ENCODE measurements at places on chromosomes 5 and 9.

- DNase-seq: no peak
Measured at GRCh38 chr5:140213370-140213983, 38.5 kb downstream of the CYSTM1 start.

- DNase-seq: no peak
Measured at GRCh38 chr9:93207326-93207814, 23.4 kb downstream of the WNK2 start.

DNA sequence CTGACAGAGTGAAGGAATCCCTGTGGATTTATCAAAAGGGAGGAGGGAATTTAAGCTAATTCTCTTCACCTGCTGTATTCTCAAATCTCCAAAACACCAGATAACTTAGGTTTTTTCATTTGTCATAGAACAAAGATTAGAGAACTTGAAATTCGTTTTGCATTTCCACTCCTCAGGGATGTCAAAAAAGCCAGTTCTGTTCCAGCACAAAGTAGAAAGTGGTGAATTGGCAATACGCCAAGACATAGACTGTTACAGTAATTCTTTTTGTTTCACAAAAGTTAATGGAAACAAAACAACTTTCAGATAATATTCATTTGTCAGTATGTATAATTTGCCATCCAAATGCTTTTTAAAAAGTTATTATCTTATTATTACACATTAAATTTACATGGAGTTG is 15.0 kb downstream of the S1PR3 start:
- DNase-seq: no peak

GRCh38 chr5:168153876-168154270 is 137.6 kb upstream of the WWC1 start:
- no peak for DNase-seq

GRCh38 chr5:111127453-111128195 is 35.5 kb downstream of the WDR36 start:
- no peak for DNase-seq

DNA sequence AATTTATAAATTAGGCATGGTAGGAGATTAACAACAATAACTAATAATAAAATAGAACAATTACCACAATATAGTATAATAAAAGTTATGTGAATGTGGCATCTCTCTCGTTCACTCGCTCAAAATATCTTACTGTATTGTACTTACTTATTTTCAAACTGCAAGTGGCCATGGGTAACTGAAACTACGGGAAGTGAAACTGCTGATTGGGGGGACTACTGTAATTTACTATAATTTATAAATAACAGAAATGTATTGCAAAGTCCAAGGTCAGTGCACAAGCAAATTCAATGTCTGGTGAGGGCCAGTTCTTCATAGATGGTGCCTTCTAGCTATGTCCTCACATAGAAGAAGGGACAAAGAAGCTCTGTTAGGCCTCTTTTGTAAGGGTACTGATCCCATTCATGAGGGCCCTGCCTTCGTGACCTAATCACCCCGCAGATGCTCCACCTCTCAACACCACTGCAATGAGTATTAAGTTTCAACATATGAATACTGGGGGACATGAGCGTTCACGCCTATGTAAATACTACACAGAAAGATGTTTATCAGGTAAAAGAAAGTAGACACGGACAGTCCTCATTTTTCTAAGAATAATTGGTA is 39.0 kb downstream of the KCNIP1 start:
- DNase-seq: no peak

- DNase-seq: no peak
Measured at GRCh38 chr9:78613006-78613405, 316.1 kb downstream of the PSAT1 start.

DNA sequence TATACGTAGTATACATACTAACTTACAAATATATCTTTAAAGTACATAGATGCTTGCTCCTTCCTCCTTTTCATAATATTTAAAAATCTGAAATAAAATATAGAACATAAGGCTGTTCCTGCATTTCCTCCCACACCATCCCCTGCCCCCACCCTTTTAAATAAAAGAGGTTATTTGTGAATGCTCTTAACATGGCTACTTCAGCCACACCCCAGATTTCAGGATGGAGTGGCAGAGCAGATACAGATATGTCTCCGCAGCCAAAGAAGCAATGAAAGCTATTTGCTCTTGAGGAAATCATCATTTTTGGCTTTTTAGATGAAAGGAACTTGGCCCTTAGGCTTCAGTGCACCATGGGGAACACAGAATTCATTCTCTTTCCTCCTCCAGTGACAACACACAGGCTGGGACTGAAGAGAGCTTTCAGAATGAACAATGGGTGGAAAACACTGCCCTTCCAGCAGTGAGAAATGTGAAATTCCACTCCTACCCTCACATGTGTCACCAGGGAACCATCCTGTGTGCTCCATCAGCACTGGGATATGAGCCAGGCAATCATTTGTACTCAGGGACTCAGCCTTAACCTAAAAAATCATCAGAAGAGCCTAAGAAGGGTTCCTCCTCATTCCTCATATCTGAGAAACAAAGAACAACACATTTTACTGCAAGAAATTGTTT is 134.3 kb downstream of the PPP2R2B start:
- no peak for DNase-seq

- no peak for DNase-seq
Measured at GRCh38 chr9:4068449-4068848, 231.4 kb downstream of the GLIS3 start.

DNA sequence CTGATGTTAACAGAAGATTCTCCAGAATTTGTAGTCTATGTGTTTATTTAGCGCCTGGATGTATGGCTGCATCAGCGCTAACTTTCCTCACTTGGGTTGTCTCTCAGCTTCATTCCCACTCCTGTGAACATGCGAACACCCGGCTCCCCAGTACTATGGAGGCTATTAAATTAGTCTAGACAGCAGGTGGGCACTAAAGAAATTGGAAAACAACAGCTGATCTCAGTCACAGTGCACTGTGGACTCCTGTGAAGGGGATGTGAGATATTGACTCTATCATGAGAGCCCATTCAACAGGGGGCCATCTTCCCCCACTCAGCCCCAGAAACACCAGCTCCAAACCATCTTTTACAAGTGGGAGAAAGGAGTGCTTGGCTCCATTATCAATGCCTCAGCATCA is 471.0 kb downstream of the KDM4C start:
- DNase-seq: no peak

DNA sequence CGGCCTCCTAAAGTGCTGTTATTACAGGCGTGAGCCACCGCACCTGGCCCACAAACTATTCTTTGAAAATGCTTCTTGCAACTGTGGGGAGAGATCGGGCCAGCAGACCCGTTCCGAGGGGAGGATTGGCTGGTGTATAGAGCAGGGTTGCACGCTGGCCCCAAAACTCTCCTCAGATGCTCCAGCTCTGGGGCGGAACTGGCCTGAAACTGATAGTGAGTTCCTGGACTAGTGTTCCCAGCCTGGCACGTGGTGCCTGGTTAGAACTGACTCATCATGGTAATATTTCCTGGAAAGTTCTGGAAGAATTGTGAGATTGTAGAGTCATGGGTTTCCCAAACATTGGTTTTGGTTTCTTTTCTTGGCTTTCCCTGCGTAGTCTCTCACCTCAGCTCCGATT is 120.5 kb downstream of the FBXL7 start:
- DNase-seq: no peak

- no peak for DNase-seq
Measured at GRCh38 chr9:87193925-87194868, 246.9 kb upstream of the GAS1 start.

DNA sequence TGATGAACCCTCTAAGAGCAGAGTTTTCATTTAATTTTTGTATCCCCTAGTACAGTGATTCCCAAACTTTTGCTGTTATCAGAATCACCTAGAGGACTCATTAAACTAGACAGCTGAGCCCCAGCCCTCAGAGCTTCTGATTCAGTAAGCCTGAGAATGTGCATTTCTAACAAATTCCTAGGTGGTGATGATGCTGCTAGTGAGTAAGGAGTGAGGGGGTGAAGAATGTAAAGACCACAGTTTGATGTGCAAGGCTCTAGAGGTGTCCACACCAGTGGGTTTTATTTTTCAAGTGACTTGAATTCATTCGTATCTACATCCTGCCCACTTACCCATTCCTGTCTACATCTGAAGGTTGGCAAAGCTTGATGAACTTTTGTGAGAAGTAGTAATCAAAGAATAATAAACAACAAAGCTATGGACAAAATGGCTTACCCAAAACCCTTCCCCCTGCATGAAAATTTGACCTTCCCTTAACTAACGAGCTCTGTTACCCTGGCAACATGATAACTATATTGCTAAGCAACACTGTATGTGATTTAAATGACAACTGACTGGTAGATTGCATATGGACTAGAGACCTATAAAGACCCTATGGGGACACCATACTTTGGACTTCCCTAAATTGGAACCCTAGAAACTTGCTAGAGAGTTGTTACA is 35.2 kb downstream of the DTWD2 start:
- no peak for DNase-seq

DNA sequence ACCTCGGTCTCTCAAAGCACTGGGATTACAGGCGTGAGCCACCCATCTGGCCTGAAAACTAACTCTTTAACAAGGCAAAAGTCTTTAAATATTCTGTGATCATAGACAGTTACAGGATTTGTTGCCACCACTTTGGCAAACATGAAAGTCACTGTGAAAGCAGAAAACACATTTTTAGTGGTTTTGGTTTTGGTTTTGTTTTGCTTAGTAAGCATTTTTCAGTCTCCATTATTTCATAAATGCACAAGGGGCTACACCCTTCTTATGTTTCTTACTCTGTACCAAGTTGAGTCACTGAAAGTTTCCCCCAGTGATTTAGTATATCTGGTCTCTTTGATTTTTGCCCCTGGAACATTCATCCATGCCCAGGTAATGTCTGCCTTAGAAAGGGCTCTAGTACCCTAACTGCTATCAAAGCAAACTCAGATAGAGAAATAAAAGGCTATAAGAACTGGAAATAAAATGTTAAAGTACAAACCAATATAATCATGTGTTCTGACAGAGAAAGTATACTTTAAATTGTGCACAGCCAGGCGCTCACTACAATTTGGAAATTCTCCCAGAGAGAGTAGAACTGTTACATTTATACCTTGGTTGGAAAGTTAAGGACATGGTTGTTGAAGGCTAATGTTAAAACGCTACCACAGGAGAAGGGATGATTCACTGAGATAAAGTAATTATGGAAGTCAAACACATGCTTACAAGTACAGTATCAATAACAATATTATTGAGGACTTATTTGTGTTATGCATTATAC is 1022.5 kb upstream of the DMAC1 start:
- DNase-seq: no peak

- DNase-seq: no peak
Measured at GRCh38 chr5:52758014-52758413, 29.7 kb upstream of the ITGA1 start.

DNA sequence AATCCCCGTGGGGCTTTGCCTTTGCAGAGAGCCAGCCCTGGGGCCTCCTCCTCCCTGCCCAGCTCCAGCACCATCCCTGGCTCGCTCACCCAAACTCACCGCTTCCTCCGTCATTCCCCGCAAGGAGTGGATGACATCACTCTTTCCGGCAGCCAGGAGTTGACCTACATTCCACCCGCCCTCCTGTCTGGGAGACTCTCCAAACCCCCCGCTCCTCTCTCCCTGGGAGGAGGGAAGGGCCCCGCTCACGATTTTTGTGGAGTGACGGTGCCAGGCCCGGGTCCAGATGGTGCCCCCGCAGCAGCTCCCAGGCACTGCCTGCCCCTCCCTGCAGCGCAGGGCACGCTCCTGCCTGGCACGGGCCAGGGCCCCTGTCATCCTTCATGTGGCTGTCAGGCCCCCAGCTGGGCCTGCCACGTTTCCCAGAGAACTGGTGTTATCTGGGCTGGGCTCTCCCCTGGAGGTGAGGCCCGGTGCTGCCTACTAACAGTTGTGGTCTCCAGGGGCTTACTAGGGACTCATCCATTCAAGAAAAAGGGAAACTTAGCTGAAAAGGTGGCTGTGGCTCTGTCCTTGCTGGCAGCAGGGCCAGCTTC is 52.3 kb downstream of the NTNG2 start:
- no peak for DNase-seq

DNA sequence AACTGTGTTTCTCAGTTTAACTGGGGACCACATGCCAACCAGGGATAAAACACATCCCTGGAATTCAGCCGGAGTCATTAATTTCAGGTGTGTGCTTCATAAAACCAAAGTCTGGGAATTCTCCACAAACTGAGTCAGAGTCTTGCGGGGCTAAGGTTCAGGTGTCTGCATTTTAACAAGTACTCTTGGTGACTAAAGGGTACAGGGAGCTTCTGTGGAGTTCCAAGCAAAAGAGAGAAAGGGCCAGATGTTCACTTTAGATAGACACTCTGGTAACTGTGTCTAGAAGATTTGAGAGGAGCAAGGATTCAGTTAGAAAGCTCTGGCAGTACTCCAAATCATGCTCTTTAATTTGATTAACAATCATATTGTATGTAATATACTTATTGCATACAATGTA is 4.0 kb downstream of the NADK2 start:
- DNase-seq: no peak

- no peak for DNase-seq
Measured at GRCh38 chr9:126822278-126822677, 17.4 kb downstream of the ZBTB43 start.

- DNase-seq: no peak
Measured at GRCh38 chr9:129287619-129288305, 109.7 kb upstream of the IER5L start.

- no peak for DNase-seq
Measured at GRCh38 chr9:83794051-83794450, 23.5 kb downstream of the GKAP1 start.

Data from T-cell (primary cell).